HFF-Myc (cell line): ENCODE measurements at places on chromosomes 2 and 18.

DNA sequence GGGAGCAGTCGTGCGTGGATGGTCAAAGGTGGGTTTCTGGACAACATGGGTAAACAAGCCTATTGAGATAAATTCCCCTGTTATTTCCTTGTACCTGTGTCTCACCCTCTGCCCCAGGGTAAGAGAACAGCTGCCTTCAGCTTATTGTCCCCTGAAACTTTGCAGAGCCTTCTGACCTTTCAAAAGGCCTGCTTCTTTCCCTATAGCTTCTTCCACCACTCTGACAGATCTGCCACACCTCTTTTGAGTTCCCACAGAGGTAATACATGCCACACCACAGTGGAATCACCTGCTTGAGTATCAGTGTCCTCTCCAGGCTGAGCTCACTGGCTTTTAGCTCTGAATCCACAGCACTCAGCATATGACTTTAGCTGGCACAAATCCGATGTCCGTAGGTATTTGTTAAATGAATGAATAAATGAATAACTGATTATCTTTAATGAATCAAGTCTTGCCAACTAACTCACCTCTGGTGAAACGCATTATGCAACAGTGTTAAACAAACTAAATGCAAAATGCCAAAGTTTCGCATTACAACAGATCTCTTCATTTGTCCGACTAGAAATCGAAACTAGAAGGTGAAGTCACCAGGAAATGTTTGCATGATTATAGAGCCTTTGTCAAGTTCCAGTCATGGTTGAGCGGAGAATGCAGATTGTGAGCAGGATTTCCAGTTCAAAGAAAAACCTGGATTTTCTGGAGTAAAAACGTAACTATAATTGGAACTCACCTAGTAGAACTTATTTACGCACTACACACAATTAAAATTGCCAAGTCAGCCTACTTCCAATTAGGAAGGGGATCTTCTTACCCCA is 16.4 kb downstream of the DYNAP start:
- DNase-seq, result no peak

- no peak for DNase-seq
Observed at GRCh38 chr18:9563331-9563730, 51.0 kb downstream of the PPP4R1 start.

DNA sequence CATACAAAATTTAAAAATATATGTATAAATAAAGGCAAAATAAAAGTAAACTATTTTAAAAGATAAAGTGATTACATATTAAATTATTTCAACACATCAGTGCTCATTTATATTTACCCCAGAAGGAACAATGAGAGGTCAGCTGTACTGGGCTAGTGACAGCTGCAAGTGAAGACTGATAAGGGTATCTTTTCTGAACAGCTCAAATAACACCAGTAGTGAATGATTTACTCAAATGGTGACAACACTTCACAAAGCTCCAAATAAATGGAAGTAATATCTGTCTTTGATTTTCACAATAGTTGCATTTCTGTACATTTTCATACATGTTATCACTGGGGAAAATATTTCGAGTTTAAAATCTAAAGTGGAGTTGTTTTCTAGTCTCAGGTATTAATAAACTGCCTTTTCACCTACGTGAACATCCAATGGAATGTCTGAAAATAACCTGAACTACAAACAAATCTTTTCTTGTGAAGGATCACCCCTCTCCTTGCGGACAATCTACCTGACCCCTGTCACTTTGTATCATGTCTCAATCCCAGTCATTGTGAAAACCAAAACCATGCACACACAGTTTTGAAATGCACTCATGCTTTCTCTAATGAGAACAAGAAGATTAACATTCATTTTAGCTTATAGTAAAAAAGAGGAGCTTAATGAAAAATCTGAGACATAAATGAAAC is 1928.8 kb upstream of the CELF4 start:
- DNase-seq, result no peak

DNA sequence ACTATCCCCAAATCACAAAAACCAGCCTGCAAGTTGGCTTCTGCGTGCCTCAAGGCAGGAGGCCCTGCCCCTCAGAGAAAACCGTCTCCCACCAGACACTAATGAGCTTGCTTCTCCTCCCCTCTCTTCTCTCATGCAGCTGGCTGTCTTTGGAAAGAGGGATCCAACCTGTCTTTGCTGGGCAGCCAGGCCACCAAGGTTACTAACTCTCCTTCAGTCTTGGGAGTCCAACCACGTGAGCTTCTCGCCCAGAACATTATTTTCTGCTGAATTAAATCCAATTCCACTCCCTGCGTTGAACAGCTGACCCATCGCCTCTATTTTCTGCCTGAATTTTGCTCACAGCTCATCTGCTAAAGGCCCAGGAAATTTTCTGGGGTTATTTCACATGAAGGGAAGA is 291.3 kb upstream of the NCKAP5 start:
- no peak for DNase-seq

- no peak for DNase-seq
Observed at GRCh38 chr2:54114936-54115283, 505 bp upstream of the ACYP2 start.

GRCh38 chr2:236184701-236185100 is 16.5 kb upstream of the GBX2 start:
- DNase-seq, result no peak

- no peak for DNase-seq
Observed at GRCh38 chr18:10006311-10006893, 92.6 kb downstream of the VAPA start.

DNA sequence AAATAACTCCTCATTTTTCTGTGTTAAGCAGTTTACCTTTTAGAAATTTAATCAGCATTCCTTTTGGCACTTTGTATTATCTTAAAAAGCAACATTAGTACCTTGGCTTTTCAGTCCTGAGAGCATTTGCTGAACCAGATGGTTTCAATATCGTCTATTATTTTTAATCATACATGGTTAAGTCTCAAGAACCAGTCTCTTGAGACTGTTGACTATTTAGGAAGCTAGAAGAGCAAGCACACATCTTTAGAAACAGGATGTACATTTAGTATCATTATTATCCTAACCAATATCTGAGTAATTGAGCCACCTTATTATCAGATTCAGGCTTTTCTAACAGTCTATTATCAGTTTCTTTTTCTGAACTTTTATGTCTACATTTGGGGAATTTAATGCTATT is 28.2 kb upstream of the ZEB2 start:
- DNase-seq, result no peak

- DNase-seq, result no peak
Observed at GRCh38 chr2:200486529-200486928, 23.3 kb downstream of the KCTD18 start.

- DNase-seq, result no peak
Observed at GRCh38 chr2:100016756-100017155, 125.6 kb downstream of the AFF3 start.

GRCh38 chr2:46188041-46188716 is 109.0 kb upstream of the EPAS1 start:
- no peak for DNase-seq

- no peak for DNase-seq
Observed at GRCh38 chr2:147182260-147182659, 662.6 kb upstream of the ACVR2A start.

- no peak for DNase-seq
Observed at GRCh38 chr2:221676566-221677172, 104.6 kb upstream of the EPHA4 start.

- no peak for DNase-seq
Observed at GRCh38 chr2:197950724-197951123, 146.3 kb downstream of the PLCL1 start.

GRCh38 chr2:84882775-84883550 is 2.1 kb upstream of the TRABD2A start:
- no peak for DNase-seq

DNA sequence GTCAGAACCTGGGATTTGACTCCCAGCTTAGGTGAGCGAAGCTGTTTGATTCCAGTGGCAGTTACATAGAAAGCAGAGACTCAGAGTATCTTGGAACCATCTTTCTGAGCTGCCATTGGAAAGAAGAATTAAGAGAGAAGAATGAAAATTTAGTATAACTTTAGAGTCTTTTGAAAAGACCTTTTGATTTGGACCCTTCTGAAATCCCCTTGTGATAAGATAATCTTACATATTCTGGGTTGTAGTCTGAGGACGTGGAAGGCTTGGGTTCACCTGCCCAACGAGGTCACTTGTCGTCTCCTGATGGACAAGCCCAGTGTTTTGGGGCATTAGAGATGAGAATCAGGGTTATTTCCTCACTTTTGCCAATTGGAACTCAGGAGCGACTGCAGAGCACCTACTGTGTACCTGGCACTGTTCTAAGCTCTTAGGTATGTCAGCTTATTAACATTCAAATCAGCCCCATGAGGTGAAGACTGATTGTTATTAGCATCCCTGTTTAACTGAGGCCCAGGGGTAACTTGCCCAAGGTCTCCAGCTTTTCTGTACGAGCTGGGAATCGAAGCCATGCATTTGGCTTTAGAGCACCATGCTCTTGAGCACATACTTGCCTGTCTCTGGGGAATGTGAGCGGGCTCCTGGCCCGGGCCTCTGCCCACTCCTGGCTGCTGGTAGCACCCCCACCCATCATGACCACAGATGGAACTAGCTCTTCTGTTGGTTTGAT is 2.9 kb downstream of the HK2 start:
- DNase-seq, result no peak

DNA sequence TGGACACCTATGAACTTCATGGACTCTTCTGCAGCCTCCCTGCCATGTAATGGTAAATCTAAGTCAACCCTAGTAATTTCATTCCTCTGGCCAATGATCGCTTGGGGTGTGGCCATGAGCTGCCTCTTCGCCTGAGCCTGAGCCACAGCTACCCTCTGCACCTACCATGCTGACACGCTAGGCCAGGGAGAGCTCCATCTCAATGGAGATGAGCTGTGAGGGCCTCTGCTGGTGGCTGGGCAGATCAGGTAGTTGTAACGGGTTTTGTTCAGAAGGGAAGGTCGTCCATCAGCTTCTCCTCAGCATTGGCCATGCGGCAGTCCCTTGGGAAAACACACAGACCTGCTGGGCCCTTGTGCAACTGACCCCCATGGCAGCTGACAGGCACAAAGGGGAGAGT is 24.4 kb downstream of the MPHOSPH10 start:
- no peak for DNase-seq

- no peak for DNase-seq
Observed at GRCh38 chr2:140210963-140211362, 1430.8 kb upstream of the NXPH2 start.

GRCh38 chr2:96508521-96509113 is 3.5 kb upstream of the NEURL3 start:
- no peak for DNase-seq

DNA sequence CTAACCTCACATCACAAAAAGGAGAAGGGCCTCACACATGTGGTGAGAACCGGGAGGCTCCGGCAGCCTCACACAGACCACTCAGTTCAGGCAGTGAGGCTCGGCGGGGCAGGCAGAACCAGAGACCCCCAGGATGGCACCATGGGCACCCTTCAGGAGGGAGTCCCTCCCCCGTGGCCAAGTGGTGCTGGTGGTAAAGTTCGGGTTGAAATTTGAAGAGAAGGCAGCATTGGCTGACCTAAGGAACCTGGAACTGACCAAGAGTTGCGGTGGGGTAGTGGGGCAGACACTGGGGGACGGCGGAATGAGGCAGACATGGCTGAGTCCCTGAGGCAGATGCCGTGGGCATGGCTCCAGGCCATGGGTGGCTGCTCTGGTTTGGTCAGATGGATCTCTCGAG is 239.3 kb upstream of the MYT1L start:
- no peak for DNase-seq

DNA sequence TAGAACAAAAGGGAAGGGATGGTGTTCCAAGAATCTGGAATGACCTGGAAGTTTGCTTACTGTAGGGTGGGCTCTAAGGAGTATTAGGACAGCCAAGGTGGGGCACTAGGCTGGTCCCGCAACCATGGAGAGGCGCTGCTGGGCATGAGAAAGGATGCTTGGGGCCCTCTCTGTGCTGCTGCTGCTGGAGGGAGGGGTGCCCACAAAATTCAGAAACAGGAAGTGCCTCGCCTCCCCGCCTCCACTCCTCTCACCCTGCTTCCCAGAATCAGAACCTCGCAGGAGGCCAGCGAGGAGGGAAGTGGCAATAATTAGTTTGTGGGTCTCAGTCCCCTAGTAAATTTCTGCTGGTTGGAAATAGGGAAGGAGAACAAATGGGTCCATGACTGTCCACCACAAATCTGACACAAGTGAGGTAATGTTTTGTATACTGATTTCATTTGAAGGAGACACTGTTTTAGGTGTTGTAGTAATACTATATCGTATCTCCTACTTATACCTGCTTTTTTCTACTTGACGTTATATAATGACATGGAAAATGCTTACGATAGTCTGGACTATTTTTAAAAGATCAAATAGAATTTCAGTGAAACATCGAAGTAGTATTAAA is 7.9 kb upstream of the PDCL3 start:
- no peak for DNase-seq

DNA sequence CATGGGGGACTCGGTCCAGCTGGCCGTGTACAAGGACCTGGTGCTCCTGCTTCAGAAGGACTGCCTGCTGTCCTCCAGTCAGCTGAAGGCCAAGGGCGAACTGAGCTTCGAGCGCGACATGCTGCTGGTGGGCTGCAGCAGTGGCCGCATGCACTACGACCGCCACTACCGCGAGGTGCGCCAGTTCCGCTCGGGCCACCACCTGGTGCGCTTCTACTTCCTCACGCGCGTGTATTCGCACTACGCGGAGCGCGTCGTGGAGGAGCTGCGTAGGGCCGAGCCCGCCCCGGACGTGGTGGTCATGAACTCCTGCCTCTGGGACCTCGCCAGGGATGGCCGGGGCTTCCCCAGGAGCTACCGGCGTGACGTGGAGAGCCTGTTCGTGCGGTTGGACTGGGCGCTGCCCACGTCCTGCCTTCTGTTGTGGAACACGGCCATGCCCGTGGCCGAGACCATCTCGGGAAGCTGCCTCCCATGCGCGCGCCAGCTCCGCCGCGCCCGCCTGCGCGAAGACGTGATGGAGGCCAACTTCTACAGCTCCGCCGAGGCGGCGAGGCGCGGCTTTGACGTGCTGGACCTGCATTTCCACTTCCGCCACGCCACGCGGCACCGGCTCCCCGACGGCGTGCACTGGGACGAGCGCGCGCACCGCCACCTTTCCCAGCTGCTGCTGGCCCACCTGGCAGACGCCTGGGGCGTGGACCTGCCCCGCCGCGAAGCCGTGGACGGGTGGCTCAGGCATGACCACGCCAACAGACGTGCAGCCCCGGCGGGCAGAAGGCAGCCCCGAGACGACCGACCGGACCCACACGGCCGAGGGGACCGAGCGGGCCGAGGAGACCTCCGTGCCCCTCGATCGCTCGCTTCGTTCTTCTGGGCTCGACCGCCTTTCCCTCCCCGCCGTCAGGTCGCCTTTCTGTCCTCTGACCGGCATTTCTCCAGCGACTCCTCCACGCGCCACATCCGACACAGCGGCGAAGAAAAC is 293.9 kb upstream of the ERBB4 start:
- DNase-seq, result no peak

- no peak for DNase-seq
Observed at GRCh38 chr18:39486268-39486667, 1920.7 kb upstream of the CELF4 start.

DNA sequence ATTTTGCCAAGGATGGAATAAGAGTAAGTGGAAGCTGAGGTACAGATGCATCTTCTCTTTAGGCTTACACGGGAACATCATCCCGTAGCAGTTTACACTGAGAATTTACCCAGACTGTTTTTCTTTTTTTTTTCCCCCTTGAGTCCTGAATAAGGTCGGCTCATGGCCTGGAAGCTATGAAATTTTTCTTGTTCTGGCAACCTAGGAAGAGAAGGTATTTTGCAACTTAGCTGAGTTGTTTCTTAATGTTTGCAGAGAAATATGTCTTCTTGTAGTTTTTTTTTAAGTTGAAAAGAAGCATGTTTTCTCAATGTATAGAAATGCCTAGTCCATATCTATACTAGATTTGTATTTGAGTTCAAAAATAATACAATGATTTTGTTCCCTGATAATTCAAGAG is 712.5 kb downstream of the TDRD15 start:
- no peak for DNase-seq

- no peak for DNase-seq
Observed at GRCh38 chr2:105517814-105518705, 119.2 kb upstream of the FHL2 start.
